Progenitor cell of endocrine pancreas (in vitro differentiated cells): ENCODE measurements at places on chromosomes 13 and 19. TPM values are rescaled to one million over a fixed set of nuclear protein-coding genes. Genes with fewer than 3 reads are reported as not detected.

DNA sequence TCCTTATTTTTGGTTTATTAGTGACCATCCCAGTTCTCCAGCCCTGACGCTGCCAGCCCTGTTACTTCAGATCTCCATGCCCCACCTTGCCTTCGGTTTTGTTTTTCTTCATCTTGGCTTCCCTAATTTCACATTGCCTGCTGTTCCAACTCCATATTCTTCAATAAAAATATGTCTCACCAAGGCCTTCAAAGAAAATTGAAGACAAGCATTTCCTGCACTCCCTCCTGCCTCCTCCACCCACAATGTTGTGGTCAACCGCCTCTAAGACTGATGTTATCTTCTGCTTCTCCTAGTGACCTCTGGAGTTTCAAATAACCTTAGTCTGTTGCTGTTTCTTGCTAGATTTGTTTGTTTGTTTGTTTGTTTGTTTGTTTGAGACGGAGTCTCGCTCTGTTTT is 14.6 kb downstream of the PLD3 start:
- no peak for DNase-seq
- no peaks in the 10 kb centered on the region for H3K27me3 ChIP-seq

- no peaks in the 10 kb centered on the region for H3K4me1 ChIP-seq
- H3K27me3 ChIP-seq = no peaks in the 10 kb centered on the region
Measured at GRCh38 chr13:19283836-19284235, 102.2 kb upstream of the TUBA3C start.

- no peaks in the 10 kb centered on the region for H3K36me3 ChIP-seq
- no peak overlapping the region for H3K27ac ChIP-seq
- no peak for DNase-seq
- no peak overlapping the region for H3K4me3 ChIP-seq
Measured at GRCh38 chr13:37409756-37410155, 188.8 kb downstream of the POSTN start.

- H3K27me3 ChIP-seq = no peaks in the 10 kb centered on the region
- no peaks in the 10 kb centered on the region for H3K36me3 ChIP-seq
- DNase-seq = no peak
- no peak overlapping the region for H3K4me3 ChIP-seq
Measured at GRCh38 chr13:98487016-98487415, 89.9 kb downstream of the STK24 start.

DNA sequence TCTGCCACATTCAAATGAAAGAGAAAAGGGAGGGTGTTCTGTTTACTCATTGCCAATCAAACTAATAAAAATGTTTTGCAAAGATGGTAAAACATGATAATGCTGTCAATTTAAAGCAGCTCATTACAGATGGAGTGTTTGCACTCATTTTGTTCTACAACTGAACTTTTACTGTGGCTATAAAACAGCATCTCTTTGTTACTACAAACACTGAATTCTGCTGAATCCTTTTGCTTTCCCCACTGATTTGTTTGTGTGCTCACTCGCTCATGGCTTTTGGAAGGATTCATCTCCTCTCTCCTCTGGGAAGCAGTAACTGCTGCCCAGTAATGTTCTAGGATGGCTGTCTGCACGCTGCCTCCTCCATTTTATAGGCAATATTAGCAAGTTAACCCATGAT is 434.5 kb downstream of the PCDH9 start:
- H3K27me3 ChIP-seq = no peaks in the 10 kb centered on the region
- no peaks in the 10 kb centered on the region for H3K36me3 ChIP-seq
- H3K4me1 ChIP-seq = peaks cover 9% of the 10 kb centered on the region
- no peak for DNase-seq
- no peak overlapping the region for H3K4me3 ChIP-seq

- no peak overlapping the region for H3K27ac ChIP-seq
- H3K4me1 ChIP-seq = no peaks in the 10 kb centered on the region
- no peaks in the 10 kb centered on the region for H3K27me3 ChIP-seq
- DNase-seq = no peak
Measured at GRCh38 chr13:54733639-54734038, 1705.0 kb downstream of the OLFM4 start.

DNA sequence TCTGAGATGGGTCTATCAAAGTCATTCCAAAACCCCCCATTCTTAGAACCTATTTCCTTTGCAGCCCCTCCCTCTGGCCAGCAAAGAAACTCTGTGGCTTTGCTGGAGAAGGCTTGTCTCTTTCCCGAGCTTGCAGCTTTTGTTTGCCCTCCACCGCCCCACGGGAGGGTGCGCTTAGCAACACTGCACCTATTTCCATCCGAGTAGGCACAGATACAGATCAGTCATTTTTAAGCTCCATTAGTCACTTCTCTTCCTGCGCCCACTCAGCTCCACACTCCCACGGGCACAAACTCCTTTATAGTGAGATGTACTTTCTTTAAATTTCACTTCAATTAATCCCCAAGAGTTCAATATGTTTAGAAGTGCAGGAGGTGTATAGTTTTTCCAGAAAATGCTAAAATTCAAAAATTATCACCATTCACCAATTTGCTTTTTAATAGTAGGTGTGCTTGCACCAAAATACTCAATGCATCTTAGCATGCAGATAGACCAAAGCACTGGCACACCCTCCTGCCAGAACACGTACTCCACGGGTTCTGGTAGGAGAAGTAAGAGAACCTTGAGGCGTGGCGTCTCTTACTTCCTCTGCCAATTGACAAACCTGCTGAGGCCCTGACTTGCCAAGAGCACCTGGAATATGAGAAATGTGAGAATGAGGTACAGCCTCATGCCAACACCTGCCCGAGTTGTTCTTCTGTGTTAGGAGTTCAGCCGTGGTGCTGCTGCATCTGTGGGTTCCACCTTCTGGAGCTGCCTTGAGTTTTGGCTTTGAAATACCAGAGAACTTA is 183.7 kb downstream of the TEX29 start:
- no peak overlapping the region for H3K4me3 ChIP-seq
- H3K27me3 ChIP-seq = peaks cover 42% of the 10 kb centered on the region
- H3K4me1 ChIP-seq = no peaks in the 10 kb centered on the region
- no peaks in the 10 kb centered on the region for H3K36me3 ChIP-seq
- peak overlapping the region; percentile 69 for H3K27ac ChIP-seq

- DNase-seq = no peak
- H3K4me3 ChIP-seq = no peak overlapping the region
- H3K36me3 ChIP-seq = no peaks in the 10 kb centered on the region
- H3K27ac ChIP-seq = no peak overlapping the region
- H3K27me3 ChIP-seq = peaks cover 10% of the 10 kb centered on the region
Measured at GRCh38 chr13:109652531-109652930, 133.9 kb downstream of the IRS2 start.

GRCh38 chr13:48567515-48568369 is 34.9 kb upstream of the RCBTB2 start:
- no peak overlapping the region for H3K4me3 ChIP-seq
- no peak for DNase-seq
- no peaks in the 10 kb centered on the region for H3K27me3 ChIP-seq
- no peak overlapping the region for H3K27ac ChIP-seq
- no peaks in the 10 kb centered on the region for H3K36me3 ChIP-seq

DNA sequence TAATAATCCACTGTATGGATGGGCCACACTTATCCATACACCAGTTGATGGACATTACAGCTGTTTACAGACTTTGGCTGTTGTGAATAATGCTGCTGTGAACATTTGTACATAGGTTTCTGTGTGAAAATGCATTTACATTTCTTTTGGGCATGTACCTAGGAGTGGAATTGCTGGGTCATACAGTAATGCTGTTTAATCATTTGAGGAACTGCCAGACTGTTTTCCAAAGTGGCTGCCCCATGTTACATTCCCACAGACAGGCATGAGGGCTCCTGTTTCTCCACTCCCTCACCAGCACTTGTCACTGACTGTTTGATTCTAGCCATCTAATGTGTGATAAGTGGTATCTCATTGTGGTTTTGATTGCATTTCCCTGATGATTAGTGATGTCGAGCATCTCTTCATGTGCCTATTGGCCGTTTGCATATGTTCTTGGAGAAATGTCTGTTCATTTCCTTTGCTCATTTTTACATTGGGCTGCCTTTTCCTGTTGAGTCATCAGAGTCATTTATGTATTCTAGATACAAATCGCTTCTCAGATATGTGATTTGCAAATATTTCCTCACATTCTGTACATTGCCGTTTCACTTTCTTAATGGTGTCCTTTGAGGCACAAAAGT is 12.8 kb downstream of the TMEM255B start:
- no peaks in the 10 kb centered on the region for H3K36me3 ChIP-seq
- no peak for DNase-seq
- H3K4me3 ChIP-seq = no peak overlapping the region
- no peak overlapping the region for H3K27ac ChIP-seq
- peaks cover 6% of the 10 kb centered on the region for H3K27me3 ChIP-seq

- no peaks in the 10 kb centered on the region for H3K36me3 ChIP-seq
- peak overlapping the region; percentile 47 for H3K27ac ChIP-seq
- H3K4me1 ChIP-seq = peaks cover 28% of the 10 kb centered on the region
Measured at GRCh38 chr13:26476111-26476781, 81.2 kb upstream of the WASF3 start.

DNA sequence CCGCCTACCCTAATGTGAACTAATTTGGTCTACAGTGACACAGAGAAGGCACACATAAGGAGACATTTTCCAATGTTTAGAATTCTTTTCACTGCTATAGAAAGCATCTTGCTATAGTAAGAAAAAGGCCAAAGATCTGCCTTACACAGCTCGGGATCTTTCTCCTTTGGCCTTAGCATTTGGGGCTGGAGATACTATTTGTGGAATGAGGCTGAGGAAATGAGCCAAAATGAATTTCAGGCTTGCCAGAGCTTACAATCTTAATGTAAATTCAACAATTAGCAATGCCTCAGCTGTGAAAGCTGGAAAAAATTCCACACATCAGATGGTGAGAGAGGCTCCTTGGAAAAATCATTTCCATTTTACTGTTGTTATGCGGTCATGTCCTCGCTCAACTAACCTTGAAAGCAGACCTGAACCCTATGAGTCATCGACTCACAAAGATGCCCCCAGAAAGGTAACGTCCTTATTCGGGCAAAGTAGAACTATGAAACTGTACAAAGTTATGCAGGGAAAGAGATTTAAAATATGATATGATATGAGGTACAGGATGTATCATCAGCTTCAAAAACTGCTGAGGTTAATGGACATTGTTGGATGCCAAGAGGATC is 324.5 kb upstream of the NBEA start:
- peaks cover 14% of the 10 kb centered on the region for H3K4me1 ChIP-seq
- H3K36me3 ChIP-seq = no peaks in the 10 kb centered on the region
- no peak overlapping the region for H3K27ac ChIP-seq
- H3K4me3 ChIP-seq = no peak overlapping the region
- H3K27me3 ChIP-seq = no peaks in the 10 kb centered on the region

DNA sequence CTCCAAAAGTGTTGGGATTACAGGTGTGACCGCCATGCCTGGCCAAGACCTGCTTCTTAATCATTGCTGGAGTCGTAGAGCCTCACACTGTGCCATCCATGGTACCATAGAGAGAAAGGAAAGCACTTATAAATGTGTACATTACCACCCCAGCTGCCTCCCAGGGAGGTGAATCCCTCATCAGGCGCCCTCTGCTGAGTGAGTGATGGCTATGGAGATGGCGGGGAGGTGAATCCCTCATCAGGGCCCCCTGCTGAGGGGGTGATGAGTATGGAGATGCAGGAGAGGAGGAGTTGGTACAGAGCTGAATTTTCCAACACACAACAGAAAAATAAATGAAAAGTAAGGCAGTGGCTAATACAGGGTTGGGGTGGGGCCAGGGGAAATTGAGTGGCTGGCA is 263.4 kb downstream of the UQCRFS1 start:
- no peaks in the 10 kb centered on the region for H3K36me3 ChIP-seq
- DNase-seq = no peak
- peaks cover 13% of the 10 kb centered on the region for H3K4me1 ChIP-seq
- no peak overlapping the region for H3K4me3 ChIP-seq
- peak overlapping the region; percentile 34 for H3K27ac ChIP-seq
- peaks cover 55% of the 10 kb centered on the region for H3K27me3 ChIP-seq

DNA sequence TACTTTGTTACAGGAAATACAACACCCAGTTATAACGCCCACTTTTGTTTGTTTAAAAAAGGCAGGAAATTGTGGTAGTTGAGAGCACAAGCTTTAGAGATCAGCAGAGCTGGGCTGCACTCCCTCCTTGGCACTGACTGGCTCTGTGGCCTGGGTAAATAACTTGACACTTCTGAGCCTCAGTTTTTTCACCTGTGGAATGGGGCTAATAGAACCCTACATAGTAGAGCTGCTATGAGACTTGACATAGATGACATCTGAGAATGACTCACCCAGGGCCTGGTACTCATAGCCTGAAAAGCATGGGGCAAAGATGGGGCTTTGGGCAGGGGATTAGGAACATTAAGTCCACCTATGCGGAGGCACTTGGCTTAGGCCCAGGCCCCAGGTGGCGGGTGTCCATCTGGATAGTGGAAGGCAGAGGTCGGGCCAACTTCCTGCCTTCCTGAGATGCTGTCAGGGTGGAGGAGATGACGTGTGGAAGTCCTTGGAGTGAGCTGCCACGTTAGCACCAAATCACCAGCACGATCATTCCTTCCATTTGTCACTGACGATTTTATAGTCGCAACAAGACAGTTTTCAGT is 159.1 kb downstream of the KATNAL1 start:
- H3K4me3 ChIP-seq = no peak overlapping the region
- no peaks in the 10 kb centered on the region for H3K4me1 ChIP-seq

- no peak for DNase-seq
- no peaks in the 10 kb centered on the region for H3K36me3 ChIP-seq
- H3K27me3 ChIP-seq = peaks cover 6% of the 10 kb centered on the region
Measured at GRCh38 chr19:33715462-33715861, 81.2 kb upstream of the KCTD15 start.

DNA sequence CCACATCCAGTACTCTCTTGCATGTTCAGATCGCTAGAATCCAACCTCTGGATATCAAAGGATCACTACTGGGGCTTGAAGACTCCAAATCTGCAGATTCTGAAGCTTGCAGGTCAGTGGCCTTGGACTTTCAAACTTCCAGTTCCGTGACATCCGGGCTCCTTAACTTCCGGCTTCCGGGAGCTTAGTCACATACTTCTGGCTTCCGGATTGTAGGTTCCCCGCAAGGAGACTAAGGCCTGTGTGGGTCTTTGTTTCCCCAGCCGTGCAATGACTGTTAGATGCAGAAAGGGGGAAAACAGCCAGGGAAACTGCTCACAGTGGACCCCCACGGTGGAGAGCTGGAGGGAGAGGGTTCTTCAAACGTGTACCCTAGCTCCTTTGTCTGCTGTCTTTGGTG is 41.4 kb downstream of the ZNF333 start:
- H3K27ac ChIP-seq = no peak overlapping the region
- no peaks in the 10 kb centered on the region for H3K27me3 ChIP-seq
- no peak for DNase-seq
- no peak overlapping the region for H3K4me3 ChIP-seq
- H3K36me3 ChIP-seq = peaks cover 4% of the 10 kb centered on the region
- no peaks in the 10 kb centered on the region for H3K4me1 ChIP-seq

TEKTIP1 gene
- total RNA-seq = 3.8 and 4.0 TPM in 2 replicates

C1QTNF9 gene
- not detected in 2 replicates for total RNA-seq

ZNF568 gene
- total RNA-seq = 9.0 and 10.3 TPM in 2 replicates

TINCR gene
- 0.60 and 1.0 TPM in 2 replicates for total RNA-seq

ERICH4 gene
- total RNA-seq = not detected in 2 replicates

NUMBL gene
- total RNA-seq = 14.6 and 20.9 TPM in 2 replicates

C19orf18 gene
- total RNA-seq = 1.6 and 1.8 TPM in 2 replicates

HCN2 gene
- total RNA-seq = 0.34 and 0.47 TPM in 2 replicates

PTPRH gene
- total RNA-seq = 0.43 and 1.6 TPM in 2 replicates

SPIB gene
- 1.7 and 2.5 TPM in 2 replicates for total RNA-seq

RAB3A gene
- total RNA-seq = 3.3 and 5.1 TPM in 2 replicates

GPC6 gene
- 48.4 and 50.3 TPM in 2 replicates for total RNA-seq

ALKBH6 gene
- total RNA-seq = 32.9 and 36.8 TPM in 2 replicates

ZNF737 gene
- 46.8 and 56.6 TPM in 2 replicates for total RNA-seq
